ENCODE measurements at places on chromosomes 6 and 20. TPM values are rescaled to one million over a fixed set of nuclear protein-coding genes. Genes with fewer than 3 reads are reported as not detected.

DNA sequence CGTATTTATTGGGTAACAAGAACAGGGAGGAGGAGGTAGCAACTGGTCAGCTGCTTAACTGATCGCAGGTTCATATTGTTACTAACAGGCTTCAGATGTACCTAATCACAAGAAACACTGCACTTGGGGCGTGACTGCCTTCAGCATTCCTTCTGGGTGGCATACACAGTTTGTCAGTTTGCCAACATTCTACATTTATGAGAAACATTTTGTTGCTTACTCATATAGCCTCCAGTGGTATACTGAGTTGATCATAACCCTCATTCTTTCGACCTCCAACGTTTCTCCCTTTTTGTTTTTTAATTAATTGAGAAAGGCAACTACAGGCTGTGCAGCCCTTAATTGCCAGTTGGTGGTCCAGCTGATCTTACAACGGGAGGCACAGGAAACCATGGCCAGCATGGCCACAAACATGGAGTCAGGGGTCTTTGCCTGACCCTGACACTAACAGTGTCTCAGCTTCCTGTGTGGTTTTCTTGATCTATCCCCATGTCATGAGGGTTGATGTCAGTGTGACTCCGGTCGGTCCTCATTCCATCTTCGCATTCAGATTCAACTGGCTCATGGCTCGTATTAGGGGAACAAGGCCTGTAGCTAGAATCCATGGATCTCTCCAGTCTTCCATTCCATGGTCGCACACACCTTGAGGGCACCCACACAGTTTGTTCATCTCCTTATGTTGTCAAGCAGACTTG lies 9.4 kb downstream of the EPB41L2 start:
- no peak for DNase-seq

- DNase-seq, result no peak
These were observed 47.0 kb downstream of the TFEB start for GRCh38 chr6:41688256-41688965.

GRCh38 chr6:96923871-96924493 lies 546 bp upstream of the KLHL32 start:
- DNase-seq, result no peak

C2 gene
- total RNA-seq, result 5.8 TPM

LY6G6D gene
- not detected for total RNA-seq

DNA sequence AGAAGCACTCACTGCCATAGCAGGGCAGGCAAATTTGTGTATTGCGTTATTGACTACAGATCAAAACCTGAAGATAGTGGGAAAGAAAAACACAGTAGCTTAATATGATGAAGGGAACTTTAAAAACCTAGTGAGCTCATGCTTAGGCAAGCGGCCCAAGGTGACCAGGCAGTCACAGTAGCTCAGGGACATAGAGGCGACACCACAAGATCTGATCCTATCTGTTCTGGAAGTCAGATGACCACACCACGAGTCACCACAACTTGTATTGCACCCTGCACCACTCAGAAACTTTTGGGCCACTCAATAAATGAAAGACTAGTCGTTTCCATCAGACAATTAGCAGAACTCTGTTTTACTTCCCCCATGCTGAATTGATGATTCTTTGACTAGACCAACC lies 4.9 kb downstream of the CLIC5 start:
- peak; percentile 37 for DNase-seq

- DNase-seq, result no peak
These were observed 42.2 kb downstream of the SNX9 start for GRCh38 chr6:157865249-157865648.

DNA sequence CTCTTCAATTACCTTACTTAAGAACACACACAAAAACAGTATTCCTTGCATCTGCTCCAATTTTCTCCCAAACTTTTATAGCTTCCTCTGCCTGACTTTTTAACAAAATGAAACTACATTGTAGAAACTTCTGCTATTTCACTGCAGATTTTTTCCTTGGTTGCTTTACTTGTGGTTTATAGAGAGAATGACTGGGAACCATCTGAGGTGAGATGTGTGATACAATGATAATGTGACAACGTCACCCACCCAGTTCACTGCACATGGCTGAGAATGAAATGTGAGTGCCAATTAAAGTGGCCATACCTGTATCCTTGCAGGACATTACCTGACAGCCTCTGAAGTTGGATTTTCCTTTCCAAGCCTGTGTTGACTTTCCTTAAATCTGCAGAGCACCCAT lies 258.4 kb downstream of the CD83 start:
- no peak for DNase-seq

Measured in left ventricle myocardium superior (tissue), 1 donor.